Activated naive CD8-positive, alpha-beta T cell treated with anti-CD3 and anti-CD28 coated beads, Interleukin-2, amount 50 U/mL, for 16 hours (primary cell): ENCODE measurements at places on chromosomes 12 and 14.

GRCh38 chr12:54004063-54004840, 4.3 kb downstream of the HOXC9 start:
- no peak for DNase-seq

DNA sequence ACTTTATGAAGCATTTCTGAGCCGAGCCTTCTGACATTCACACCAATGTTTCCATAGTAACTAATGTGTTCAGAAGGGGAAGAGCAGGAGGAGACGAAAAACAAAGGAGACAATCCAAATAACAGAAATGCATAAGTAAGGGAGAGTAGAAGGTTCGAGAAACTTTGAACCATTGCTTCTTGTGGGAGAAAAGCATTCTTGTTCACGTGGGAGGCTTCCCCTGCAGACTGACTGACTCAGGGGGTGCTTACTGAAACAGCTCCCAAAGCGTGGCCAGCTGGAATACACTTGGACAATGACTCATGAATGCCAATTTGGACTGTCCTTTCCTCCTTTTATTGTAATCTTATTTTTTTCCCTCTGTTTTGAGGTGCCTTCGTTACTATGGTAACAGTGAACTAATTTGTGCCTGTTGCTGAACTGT, 73.9 kb downstream of the NEDD1 start:
- DNase-seq, result no peak

GRCh38 chr12:89166121-89166520, 186.2 kb downstream of the DUSP6 start:
- DNase-seq, result no peak

DNA sequence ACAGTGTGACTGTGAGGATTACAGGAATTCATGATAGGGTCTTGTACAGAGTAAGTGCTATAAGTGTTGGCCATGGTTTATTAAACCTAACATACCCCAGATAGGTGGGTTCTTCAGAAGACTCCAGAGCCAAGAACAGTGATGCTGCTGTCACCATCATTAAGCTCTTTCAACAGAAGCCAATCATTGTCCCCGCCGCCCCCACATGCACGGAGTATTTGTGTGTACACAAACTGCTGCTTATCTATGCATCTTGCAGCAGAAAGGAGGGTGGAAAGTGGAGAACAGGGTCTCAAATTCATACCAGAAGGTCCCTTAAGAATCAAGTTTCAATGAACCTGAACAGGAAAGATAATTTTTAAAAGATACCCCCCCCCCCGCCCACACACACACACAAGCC, 51.2 kb downstream of the TMCC3 start:
- DNase-seq, result no peak

GRCh38 chr12:56897844-56898361, 36.3 kb downstream of the SDR9C7 start:
- DNase-seq, result no peak

DNA sequence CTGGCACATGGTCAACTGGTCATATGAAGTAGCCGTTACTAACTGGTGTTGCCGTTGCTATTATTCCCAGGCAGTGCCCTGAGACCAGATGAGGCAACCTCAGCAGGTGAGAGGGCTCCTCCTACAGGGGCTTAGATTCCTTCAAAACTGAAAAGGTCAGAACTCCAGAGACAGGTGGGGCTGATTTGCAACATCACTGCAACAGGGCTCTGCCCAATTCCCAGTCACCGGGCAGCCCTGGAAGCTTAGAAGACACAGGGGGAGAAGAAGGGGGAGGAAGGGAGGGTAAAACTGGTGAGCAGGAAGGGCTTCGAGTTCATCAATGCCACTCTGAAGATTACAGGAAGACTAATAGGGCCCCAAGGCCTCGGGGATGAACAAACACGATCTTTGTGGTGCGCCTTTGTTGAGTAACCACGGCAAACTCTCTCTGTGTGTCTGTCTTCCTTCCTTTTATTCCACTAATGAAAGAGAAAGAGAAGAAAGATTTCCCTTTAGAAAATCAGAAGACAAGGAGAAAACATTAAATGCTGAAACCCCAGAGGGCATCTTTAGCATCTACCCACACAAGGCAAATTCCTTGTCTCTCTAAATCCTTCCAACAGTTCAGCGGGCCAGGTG, 749.1 kb upstream of the TBX3 start:
- no peak for DNase-seq

- DNase-seq, result no peak
Measured at GRCh38 chr12:4369548-4369947, 10.0 kb downstream of the FGF23 start.

DNA sequence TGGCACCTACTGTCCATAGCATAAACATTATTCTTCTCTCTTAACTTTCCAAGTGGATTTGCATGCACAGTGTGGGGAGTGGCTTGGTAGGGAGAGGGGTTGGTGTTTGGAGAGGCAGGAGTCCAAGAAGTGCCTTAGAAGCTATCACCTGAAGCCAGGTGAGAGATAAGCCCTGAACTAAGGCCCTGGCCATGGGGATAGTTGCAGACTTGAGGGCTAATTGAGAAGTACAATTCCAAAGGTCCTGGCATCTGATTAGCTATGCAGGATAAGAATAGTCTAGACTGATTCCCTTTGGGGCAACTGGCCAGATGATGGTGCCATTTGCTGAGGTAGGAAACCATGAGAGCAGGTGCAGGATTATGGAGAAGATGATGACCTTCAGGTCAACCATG, 2.0 kb upstream of the PCK2 start:
- DNase-seq, result no peak

DNA sequence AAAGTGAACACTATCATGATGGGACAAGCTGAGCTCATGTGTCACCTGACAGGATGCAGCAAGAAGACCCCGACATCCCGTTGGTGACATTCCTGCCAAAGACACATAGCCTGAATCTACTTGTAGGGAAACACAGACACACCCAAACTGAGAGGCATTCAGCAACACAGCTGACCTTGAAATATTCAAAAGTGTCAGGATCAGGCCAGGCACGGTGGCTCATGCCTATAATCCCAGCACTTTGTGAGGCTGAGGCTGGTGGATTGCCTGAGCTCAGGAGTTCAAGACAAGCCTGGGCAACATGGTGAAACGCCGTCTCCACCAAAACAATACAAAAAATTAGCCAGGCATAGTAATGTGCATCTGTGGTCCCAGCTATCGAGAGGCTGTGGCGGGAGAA, 232.0 kb upstream of the PLXNC1 start:
- DNase-seq, result no peak

DNA sequence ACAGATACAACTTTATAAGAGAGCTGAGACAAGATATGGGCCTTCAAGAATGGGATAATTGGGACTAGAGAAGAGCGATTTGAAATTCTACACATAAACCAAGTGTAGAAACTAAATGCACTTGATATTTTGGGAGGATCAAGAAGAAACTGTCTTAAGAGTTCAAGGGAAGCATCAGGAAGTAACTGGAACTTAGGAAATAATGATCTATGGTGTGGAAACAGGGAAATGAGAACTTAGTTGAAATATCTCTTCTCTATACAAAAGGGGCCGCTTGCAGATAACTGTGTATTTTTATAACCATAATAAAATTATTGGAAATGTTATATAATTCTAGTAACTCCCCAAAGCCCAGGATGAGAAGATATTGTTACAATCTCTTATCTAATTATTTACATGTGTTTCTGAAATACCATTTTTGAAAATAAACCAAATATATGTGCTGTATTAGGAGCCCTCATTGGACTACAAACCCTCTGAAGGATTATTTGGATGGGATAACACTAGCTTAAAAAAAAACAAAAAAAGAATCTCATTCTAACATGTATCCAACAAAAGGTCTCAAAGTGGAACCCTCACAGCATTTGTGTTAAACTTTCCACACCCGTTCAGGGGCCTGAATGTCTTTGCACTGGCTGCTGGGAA, 84.7 kb upstream of the FLRT2 start:
- no peak for DNase-seq

DNA sequence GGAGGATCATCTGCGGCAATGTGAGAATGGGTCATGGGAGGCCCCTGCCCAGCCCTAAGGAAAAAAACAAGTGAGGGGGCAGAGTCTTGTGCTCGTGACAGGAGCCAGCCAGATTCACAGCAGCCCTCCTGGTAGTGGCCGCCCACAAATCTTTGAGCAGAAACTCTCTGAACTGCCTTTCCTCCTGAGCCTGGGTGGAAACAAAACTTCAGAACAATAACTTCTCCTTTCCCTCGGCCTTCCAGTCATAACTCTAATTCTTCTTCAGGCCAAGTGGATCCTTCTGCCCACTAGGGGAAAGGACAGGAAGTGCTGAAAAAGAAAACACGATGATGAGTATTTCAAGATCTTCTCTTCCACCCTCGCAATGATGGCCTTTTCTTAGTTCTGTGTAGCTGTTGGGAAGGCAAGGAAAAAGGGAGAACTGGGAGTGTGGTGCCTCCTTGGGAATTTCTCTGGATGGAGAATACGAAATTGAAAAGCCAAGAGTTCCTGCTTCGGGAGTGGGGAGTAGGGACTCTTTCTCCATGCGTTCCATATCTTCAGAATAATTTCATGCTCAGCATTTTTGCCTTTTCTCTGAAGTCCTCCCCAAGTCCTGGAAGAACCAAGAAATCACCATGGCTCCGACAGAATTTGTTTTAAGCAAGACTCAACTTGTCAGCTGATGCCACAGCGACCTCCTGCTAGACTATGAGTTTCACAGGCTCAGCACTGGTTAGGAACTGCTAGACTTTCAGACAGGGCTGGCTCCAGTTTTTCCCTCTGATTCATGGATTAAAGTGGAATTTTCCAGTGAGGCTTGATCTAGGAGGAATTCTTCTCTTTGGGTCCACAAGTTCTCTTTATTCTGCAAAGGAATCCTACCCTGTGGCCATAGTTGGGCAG, 188.9 kb downstream of the CAND1 start:
- DNase-seq, result no peak

DNA sequence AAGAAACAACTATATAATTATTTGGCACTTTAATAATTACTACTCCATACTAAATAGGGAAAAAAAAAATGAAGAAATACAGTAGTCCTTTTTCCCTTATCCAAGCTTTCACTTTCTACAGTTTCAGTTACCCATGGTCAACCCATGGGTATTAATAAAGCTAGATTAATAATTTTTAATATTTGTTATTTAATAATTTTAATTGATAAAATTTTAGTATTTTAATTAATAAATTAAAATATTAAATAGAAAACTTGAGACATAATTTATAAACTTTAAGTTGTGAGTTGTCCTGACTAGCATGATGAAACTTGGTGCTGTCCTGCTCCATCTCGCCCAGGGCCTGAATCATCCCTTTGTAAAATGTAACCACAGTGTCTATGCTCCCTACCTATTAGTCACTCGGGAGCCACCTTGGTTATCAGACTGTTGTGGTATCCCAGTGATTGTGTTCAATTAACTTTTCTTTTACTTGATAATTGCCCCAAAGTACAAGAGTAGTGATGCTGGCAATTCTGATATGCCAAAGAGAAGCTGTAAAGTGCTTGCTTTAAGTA, 71.8 kb downstream of the PAWR start:
- DNase-seq, result no peak

- DNase-seq, result no peak
Measured at GRCh38 chr14:67817750-67818438, 1.5 kb upstream of the ZFYVE26 start.

GRCh38 chr12:109948368-109948767, 47.8 kb downstream of the GIT2 start:
- no peak for DNase-seq

- DNase-seq, result no peak
Measured at GRCh38 chr12:16955083-16955657, 349.2 kb upstream of the LMO3 start.

DNA sequence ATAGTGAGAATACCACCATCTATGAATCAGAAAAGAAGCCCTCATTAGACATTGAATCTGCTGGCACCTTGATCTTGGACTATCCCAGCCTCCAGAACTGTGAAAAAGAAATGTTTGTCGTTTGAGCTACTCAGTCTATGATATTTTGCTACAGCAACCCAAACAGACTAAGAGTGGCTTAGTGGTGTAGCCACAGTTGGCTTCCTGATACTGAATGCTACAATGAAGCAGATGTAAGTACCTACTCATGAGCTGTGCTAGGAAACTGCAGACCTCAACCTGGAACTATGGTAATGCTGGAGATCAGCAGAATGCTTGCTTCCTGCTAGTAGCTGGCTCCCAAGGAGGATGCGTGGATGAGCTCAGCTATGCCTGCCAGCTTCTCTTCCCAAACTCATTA, 268.6 kb upstream of the CRY1 start:
- DNase-seq, result no peak

DNA sequence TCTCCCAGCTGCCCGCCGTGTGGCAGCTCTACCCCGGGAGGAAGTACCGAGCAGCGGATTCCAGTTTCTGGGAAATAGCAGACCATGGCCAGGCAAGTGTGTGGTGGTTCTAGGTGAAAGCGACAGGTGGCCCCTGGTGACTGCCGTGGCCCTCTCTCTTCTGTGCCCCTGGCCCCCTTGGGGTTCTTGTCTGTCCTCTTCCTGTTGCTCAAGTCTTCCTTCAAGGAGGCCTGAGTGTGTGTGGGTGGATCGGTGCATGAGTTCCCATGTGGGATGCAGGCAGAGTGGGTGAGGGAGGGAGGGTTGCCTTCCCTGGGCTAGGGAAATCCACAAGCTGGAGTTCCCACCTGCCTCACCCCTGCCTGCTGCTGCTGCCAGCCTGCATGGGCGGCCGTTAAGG, 4.6 kb downstream of the TCL1B start:
- DNase-seq, result no peak

- no peak for DNase-seq
Measured at GRCh38 chr12:97927977-97928376, 465.4 kb downstream of the RMST start.
